Lower leg skin (tissue), 4 donors: ENCODE measurements at places on chromosomes 2 and 18. TPM values are rescaled to one million over a fixed set of nuclear protein-coding genes. Genes with fewer than 3 reads are reported as not detected.

The TEKT4 gene
- not detected for total RNA-seq

The IL36B gene
- 2.3 TPM for total RNA-seq

The RNF144A gene
- 9.9 TPM for total RNA-seq

The PAIP2B gene
- total RNA-seq, result 20.1 TPM

The SLC9A4 gene
- total RNA-seq, result not detected

The CFAP210 gene
- not detected for total RNA-seq

The CPO gene
- total RNA-seq, result not detected

The GAL3ST2 gene
- 4.7 TPM for total RNA-seq

The AQP12A gene
- total RNA-seq, result not detected

The POTEF gene
- not detected for total RNA-seq

The CRYBA2 gene
- not detected for total RNA-seq

The CRYGD gene
- total RNA-seq, result not detected

The SNORC gene
- total RNA-seq, result 13.9 TPM

The TUBB8B gene
- total RNA-seq, result not detected

The THSD7B gene
- total RNA-seq, result not detected

The VWA3B gene
- total RNA-seq, result not detected

The TMEM131 gene
- total RNA-seq, result 40.0 TPM

The C2orf72 gene
- total RNA-seq, result 5.7 TPM

The EDAR gene
- 5.3 TPM for total RNA-seq

The VIL1 gene
- total RNA-seq, result not detected

The CENPA gene
- total RNA-seq, result 0.47 TPM

The UGT1A5 gene
- 1.7 TPM for total RNA-seq

The SRBD1 gene
- 9.5 TPM for total RNA-seq

The TTC32 gene
- total RNA-seq, result 12.2 TPM

The EVX2 gene
- not detected for total RNA-seq

The ZNF804A gene
- not detected for total RNA-seq
